Stimulated activated CD8-positive, alpha-beta memory T cell treated with anti-CD3 and anti-CD28 coated beads, Interleukin-2, amount 100 ng/mL, for 1 hour (primary cell): ENCODE measurements at places on chromosomes 7 and 10.

DNA sequence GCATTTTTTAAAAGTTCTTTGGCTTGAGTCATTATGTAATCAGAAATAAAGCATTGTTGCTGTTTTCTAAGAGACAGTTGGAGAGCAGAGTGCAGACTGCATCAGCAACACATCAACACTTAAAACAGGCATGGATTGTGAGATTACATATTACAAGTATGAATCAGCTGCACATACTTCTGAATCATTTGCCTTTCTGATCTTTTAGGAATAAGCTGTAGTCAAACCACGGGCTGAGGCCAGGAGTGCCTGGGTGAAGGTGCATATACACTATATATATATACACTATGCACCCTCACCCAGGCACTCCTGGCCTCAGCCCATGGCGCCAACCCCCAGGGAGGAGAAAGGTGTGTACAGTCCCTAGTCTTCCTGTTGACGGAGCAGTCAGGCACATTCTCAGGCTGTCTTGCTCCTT lies 52.4 kb upstream of the DLX6 start:
- DNase-seq: no peak

- no peak for DNase-seq
These were observed 13.5 kb downstream of the GCC1 start for GRCh38 chr7:127571741-127572505.

DNA sequence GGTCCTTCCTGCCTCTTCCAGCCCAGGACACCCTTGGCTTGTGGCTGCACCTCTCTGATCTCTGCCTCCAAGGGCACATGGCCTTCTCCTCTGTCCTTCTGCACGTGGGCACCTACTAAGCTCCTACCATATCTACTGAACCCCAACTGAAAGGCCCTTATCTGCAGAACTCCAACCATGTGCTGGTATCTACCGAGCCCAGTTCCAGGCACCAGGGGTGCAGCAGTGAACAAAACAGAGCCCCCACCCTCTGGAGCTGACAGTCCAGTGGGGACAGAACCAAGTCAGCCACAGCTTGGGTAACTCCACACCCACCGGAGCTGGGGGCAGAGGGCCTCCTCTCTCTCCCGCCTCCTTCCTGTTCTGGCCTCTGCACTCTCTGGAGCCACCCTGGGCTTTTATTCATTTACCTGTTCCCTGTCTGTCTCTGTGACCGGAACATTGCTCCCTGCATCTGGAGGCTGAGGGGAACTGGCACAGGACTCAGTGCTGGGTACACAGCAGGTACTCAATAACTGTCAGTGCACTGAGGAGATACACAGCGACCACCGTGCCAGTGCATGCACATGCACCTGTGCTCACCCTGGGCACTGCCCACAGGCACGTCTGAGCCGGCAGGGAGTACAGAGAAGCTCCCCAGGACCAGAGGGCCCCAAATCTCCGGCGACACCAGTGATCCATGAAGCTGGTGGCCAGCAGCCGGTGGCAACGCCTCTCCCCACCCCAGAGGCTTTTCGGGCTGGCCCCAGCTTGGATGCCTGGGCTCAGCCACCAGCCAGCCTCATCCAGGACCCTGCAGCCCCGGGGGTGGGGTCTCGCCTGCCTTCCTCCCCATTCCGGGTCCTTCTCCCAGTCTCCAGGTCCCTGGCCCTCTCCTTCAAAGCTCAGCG lies 2.0 kb downstream of the MICALL2 start:
- DNase-seq: no peak

DNA sequence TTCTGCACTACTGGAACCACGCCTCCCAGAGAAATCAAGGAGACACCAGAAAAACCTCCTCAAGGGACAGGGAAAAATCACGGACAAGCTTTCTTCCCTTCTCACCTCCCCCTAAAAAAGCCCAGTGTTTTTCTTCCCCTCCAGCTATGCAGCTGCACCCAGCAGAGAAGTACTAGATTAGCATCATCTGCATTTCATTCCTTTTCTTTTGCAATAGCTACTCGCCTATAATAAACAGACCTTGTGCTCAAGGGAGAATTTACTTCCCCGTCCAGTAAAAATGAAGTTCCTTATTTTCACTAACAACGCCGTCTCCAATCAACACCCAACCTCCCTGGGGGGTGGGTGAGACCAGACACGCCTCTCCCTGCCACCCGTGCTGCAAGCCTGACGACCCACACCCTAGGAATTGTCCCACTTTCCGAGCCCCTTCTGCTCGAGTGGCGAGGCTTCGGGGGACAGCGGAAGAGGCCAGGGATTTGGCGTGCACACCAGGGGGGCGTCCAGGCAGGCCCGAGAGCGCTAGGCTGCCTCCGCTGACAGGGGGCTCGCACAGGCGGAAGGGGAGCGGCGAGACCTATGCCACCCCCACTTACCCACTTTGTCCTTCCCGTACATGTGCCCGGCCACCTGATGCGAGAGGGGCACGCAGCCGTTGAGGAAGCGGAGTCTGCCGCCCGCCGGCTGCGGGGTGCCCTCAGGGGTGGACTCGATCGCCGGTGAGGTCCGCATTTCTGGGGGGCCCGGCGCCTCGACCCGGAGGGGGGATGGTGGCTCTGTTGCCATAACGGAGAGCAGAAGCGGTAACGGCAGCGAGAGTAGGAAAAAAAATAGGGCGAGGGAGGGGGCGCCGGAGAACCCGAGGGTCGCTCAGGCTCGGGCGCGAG lies 625 bp downstream of the IPMK start:
- peak; percentile 8 for DNase-seq

GRCh38 chr10:114548662-114549061 lies 109.4 kb downstream of the ABLIM1 start:
- DNase-seq: no peak

GRCh38 chr10:92809840-92810239 lies 38.5 kb upstream of the EXOC6 start:
- DNase-seq: no peak

- DNase-seq: no peak
These were observed 154.0 kb upstream of the LSM8 start for GRCh38 chr7:118029826-118030422.

DNA sequence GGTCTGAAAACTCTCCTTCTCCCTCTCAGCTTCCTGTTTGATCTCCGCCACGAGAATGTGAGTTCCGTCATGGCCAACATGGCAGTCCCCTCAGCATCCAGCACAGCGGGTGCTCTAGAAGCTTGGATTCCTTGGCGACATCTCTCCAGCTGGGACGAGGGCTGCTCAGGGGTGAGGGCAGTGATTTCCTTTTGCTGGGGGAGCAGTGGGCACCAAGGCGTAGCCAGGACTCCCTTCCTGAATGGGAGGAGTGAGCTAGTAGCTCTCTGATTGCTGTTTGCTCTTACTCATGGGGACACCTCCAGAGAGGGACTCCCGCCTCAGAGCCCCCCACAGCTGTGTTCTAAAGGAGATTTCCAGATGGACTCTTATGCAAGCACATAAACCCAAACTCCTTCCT lies 28.8 kb upstream of the CTBP2 start:
- no peak for DNase-seq

DNA sequence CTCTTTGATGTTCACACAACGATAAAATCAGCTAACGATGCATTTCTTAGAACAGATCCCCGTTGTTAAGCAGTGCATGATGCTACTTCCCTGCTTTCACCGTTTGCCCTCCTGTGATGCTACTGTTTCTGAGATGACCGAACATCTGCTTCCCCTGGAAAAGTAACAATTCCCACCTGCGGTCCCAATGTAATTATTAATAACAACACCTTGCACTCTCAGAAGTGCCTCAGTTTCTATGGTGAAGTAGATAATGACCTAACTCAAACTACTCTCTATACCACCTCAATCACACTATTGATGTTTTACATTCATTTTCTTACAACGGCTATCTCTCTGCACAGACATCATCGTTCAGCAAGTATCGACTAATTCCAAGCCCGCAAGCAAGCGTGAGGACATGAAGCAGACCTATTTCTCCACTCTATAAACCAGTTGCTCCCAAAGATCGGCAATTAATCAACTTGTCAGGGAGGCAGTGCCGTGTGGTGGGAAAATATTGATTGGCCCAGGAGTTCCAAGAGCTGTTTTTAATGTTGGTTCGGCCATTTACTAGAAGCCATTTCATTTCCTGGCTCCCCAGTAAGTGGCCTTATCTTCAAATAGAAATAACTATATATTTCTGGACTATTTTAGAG lies 42.7 kb downstream of the FAM107B start:
- no peak for DNase-seq

- DNase-seq: no peak
These were observed 10.2 kb upstream of the EPC1 start for GRCh38 chr10:32357056-32357735.

DNA sequence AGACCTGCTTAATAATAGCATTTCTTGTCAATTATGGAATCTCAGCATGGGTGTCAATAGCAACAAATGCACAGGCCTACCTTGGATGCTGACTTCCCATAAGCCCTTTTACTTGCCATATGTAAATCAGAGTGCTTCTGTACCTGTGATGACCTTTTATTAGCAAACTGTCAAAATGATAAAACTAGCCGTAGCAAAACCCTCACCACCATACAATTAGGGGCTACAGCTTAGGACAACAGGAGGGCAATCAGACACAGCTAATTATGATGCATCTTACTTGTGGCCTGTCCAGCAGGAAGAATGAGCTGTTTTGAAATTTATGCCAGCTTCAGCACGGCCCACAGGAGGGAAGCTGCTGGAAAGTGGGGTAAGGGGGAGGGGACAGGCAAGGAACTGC lies 201.6 kb downstream of the TAX1BP1 start:
- DNase-seq: no peak

DNA sequence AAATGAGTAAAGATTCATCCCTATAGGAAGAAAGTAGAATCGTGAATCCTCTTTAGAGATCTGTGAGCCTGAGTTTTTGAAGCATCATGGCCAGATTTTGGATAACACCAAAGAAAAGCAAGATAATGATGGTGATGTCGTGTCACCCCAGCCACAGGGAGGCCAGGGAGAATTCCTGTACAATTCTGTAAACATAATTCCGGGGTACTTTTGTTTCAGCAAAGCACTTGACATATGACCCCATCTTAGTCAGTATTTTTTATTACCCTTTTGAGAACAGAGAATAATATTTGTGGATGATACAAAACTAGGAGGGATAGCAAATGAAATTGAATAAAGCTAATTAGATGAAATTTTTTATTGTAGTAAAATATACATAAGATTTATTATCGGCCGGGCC lies 33.8 kb downstream of the NACAD start:
- DNase-seq: no peak
